ENCODE measurements at places on chromosomes 3 and 15.

- no peak for DNase-seq
These were observed 19.1 kb downstream of the DPH3 start for GRCh38 chr3:16245609-16246008.

GRCh38 chr15:61564785-61565184 is 335.7 kb upstream of the RORA start:
- no peak for DNase-seq

DNA sequence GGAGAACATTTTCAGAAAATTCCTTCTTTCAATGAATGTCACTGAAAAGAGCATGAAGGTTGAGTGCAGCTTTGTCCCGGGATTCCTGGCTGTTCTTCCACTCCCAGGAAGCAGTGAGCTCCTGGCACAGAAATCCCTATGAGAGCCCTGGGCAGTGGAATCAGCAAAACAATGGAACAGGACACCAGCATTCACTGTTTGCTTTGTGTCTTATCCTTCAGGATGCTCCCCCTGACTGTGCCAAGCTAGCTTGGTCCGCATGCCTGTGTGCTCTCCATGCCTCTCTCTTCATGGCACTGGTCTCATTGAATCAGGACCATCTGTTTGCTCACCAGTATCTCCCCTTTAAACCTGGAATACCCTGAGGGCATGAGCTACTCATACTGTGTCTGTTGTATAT is 102.0 kb upstream of the GADL1 start:
- no peak for DNase-seq

- DNase-seq = no peak
These were observed 23.9 kb downstream of the FOXP1 start for GRCh38 chr3:71559578-71560162.

- DNase-seq = no peak
These were observed 69.8 kb downstream of the FEM1B start for GRCh38 chr15:68347392-68347791.

DNA sequence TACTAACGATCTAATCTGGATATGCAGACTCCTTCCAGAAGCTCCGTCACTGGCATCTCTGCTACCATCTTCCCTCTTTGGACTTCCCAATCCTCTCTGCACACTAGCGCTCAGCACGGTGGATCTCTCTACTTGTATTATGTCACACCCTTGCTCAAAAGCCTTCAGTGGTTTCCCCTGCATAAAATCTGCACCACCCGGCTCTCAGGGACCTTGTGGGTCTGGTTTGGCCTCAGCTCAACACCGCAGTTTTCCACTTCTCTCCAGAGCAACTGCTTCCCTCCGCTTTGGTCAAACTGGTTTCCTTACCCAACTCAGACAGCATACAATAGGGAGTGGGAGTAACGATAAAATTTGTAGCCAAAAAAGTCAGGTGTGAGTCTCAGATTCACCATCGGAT is 30.7 kb upstream of the HES1 start:
- DNase-seq = no peak

GRCh38 chr3:120772081-120772480 is 29.5 kb downstream of the GTF2E1 start:
- no peak for DNase-seq

DNA sequence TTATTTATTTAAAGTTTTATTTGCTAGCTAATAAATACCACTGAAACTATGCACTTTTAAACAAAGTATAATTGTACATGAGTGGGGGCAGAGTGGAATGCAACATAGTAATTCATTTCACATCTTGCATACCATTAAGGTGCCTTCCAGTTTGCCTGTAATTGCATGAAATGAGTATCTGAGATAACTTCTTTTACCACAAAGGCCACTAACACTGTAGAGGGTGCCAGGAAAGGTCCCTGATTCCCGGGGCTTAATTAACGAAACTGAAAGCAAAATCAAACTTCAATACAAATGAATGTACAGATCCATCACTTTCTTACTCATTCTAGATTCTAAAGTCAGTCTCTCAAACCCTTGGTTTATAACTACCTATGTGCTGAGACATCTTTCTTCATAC is 2.1 kb downstream of the CD47 start:
- DNase-seq = no peak

DNA sequence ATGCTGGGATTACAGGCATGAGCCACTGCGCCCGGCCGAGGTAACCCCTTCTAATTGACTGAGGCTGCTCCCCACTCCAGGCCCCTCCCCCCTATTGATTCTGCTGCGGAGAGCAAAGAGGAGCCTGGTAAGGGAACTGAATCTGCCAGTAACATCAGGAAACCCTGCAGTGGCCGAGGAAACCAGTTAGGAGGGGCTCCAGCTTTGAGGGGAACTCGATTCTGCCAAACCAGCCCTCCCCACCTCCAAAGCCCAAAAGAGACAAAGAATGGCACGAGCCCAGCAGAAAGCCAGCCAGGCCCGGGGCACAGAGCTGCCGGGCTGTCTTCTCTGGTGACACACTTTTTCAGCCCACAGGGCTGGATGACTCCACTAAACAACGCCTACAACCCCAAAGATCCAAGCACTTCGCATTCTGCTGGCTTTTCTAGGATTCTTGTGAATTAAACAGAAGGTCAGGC is 15.0 kb upstream of the ACAD9 start:
- DNase-seq = no peak

- DNase-seq = no peak
These were observed 138.6 kb downstream of the PDCD6IP start for GRCh38 chr3:33936921-33937525.

- no peak for DNase-seq
These were observed 20.1 kb downstream of the ALS2CL start for GRCh38 chr3:46673151-46674030.

DNA sequence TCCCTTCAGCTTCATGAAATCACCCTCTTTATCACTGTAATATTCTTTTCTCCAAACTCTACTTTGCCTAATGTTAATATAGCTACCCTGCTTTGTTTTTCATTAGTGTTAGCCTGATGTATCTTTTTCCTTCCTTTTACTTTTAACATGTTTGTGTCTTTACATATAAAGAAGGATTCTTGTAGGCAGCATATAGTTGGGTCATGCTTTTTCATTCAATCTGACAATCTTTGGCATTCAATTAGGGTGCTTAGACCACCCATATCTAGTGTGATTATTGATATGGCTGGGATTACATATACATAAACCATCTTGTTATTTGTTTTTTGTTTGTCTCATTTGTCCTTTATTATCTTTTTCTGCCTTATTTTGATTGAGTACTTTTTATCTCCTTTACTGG is 34.9 kb upstream of the HEG1 start:
- DNase-seq = no peak

DNA sequence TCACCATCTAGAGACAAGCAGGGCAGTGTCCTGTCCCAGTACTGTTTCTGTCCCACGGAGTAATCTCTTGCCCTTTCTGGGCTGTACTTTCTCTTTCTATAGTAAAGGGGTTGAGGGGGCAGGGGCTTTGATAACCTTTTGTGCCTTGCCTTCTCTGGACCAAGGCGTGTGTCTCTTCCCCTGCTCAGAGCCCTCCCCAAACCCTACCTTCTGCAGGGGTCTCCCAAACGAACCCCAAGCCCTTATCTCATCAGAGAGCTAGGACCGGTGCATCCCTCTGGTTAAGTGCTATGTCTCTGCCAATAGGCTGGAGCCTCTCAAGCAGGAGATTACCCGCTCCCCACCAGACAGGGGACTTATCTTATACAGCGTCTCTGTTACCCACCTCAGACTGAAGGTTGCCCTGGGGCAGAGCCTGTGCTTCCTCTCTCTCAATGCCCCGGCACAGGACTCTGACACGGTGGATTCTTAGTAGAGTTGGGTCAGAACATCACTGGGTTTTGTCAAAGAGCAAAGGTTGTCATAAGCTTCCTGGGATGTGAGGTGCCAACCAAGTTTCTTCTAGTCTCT is 2.9 kb downstream of the PLEKHO2 start:
- DNase-seq = no peak

- DNase-seq = no peak
These were observed 73.1 kb upstream of the BHLHE40 start for GRCh38 chr3:4906107-4906621.

- no peak for DNase-seq
These were observed 30.2 kb upstream of the FURIN start for GRCh38 chr15:90838139-90838538.
